ENCODE measurements at places on chromosomes 3 and 15. TPM values are rescaled to one million over a fixed set of nuclear protein-coding genes. Genes with fewer than 3 reads are reported as not detected.

Gene COMMD2
- polyA plus RNA-seq, result 68.2 TPM

GRCh38 chr3:187951452-187952190, 202.3 kb upstream of the LPP start:
- no peak for DNase-seq

- DNase-seq, result no peak
These were observed 101.9 kb upstream of the KCNH8 start for GRCh38 chr3:19046440-19046839.

Gene ZNF639
- polyA plus RNA-seq, result 60.9 TPM
